ENCODE measurements at places on chromosomes 16 and 17.
A peak's percentile ranks its signal among the peaks of the same experiment; 100 is the strongest.

GRCh38 chr17:34269969-34270368, at the start of gene CCL7:
TSS of gene CCL7 (plus strand) at chr17:34270221. CDS start at chr17:34270291, 70 bp downstream.
- no peaks in the 10 kb centered on the region for H3K36me3 ChIP-seq
- no peaks in the 10 kb centered on the region for H3K27me3 ChIP-seq
- DNase-seq, result no peak
- H3K4me1 ChIP-seq, result no peaks in the 10 kb centered on the region

DNA sequence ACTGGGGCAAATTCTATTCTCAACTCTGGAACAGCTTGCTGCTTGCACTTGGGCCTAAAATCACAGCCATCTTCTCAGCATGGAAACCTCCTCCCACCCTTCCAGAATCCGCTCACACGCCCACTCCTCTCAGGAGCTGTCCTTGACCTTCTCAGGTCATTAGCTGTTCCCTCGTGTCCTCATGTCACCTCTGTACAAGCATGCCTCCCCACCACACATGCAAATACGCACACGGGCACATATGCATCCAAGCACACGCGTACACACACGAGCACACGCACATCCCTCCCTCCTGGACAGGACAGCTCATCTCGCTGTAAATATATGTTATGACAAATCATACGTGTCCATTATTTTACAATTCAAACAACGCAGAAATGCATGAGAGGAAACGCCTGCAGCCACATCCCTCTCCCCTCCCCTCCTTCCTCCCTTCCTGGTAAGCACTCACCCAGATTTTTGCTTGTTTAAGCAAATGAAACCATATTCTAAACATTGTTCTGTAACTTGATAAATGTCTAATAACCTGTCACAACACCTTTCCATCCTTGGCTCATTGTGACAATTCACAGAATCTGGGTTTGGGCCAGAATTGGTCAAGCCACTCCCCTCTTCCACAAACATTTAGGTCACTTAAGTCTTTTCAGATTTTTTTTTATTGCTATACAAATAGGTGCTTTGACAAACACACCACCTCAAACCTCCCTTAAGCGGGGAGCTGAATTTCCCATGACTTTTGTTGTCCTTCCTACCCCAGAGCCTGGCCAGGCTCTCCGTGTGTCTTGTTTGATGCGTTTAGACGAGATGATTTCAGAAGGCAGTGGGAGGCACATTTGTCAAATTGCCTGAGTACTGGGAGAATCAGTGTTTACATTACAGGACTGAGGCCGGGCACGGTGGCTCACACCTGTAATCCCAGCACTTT, 41.7 kb downstream of the DNAH17 start:
- H3K4me3 ChIP-seq, result no peak overlapping the region
- H3K4me1 ChIP-seq, result no peaks in the 10 kb centered on the region
- H3K27me3 ChIP-seq, result no peaks in the 10 kb centered on the region
- no peak for DNase-seq

DNA sequence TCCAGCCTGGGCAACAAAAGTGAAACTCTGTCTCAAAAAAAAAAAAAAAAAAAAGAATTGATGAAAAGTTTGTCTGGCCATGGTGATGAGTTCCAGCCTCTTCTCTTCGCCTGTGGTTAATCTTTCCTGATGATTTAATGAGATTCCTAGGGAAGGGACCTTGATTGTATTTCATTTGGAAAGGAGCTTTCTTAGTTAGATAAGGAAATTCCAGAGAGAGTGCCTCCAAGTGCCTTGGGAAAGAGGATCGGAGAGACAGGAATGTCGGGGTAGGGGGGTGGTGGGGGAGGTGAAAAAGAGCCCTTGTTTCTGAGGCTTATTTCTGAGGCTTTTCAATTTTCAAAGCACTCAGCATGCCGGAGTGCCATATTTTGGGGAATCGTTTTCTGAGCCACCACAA, 93.2 kb upstream of the SIAH1 start:
- H3K36me3 ChIP-seq, result no peaks in the 10 kb centered on the region
- DNase-seq, result no peak
- H3K4me1 ChIP-seq, result no peaks in the 10 kb centered on the region
- no peak overlapping the region for H3K27ac ChIP-seq
- H3K4me3 ChIP-seq, result no peak overlapping the region

GRCh38 chr16:88057656-88058055, 106.4 kb downstream of the BANP start:
- H3K27me3 ChIP-seq, result no peaks in the 10 kb centered on the region
- no peak overlapping the region for H3K4me3 ChIP-seq
- no peak for DNase-seq

DNA sequence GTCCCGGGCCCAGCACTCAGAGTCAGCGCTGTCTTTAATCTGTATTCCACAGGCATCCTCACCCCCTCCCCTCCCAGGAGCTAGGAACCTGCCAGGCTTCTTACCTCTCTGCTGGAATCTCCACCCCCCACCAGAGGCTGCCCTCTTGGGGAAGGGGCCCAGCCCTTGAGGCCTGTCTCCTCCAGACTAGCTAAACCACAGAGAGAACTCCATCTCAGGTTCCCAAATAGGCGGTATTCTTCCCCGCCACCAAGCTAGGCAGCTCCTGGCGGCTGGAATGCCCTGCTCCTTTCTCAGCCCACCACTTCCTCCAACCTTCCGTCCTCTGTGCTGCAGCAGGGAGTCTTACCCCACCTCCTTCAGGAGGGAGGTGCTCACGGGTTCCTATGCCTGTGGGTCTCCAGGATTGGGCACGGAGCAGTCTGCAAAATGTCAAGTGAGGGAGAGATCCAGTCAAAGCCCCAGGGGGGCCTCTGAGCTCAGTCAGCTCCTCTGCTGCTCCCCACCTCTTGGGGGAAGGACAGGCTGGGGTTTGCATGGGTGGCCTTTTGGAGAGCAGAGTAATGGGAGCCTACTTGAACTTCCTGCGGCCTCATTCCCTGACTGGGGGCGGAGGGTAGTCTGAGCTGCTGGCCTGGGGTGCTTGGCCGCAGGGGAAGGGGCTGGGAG, 55.7 kb downstream of the SREBF1 start:
- H3K4me3 ChIP-seq, result peak overlapping the region; percentile 58
- H3K27me3 ChIP-seq, result no peaks in the 10 kb centered on the region
- peak; percentile 81 for DNase-seq
- no peaks in the 10 kb centered on the region for H3K36me3 ChIP-seq
- peaks cover 13% of the 10 kb centered on the region for H3K4me1 ChIP-seq

GRCh38 chr17:20103454-20104446, 94.6 kb downstream of the SPECC1 start:
- H3K4me1 ChIP-seq, result no peaks in the 10 kb centered on the region
- no peak overlapping the region for H3K27ac ChIP-seq
- H3K36me3 ChIP-seq, result no peaks in the 10 kb centered on the region
- DNase-seq, result no peak
- H3K4me3 ChIP-seq, result no peak overlapping the region

DNA sequence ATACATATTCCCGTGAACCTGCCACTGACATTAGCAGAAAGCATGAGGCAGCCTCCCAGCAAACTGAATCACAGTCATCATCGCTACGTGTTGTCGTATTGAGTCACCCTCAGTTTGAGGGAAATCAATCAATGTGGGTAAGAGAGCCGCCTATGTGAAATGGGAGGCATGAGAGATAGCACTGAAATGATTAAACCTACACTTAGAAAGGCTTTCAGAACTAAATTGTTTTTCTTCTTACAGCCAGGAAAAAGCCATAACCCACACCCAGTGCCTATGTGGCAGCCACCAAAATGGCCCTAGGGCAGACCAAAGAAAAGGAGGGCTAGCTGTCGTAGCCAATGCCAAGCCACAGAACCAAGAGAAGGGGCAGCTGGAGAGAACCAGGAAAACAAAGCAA, 90.5 kb downstream of the ADAMTS18 start:
- H3K27ac ChIP-seq, result no peak overlapping the region
- no peaks in the 10 kb centered on the region for H3K36me3 ChIP-seq
- no peaks in the 10 kb centered on the region for H3K4me1 ChIP-seq
- no peak overlapping the region for H3K4me3 ChIP-seq
- H3K27me3 ChIP-seq, result no peaks in the 10 kb centered on the region
- DNase-seq, result no peak

- no peak for DNase-seq
- H3K36me3 ChIP-seq, result peaks cover 32% of the 10 kb centered on the region
- H3K27ac ChIP-seq, result peak overlapping the region; percentile 14
These were observed 8.5 kb downstream of the TUBG1 start for GRCh38 chr17:42617956-42618431.

- no peak overlapping the region for H3K27ac ChIP-seq
- no peaks in the 10 kb centered on the region for H3K4me1 ChIP-seq
- H3K4me3 ChIP-seq, result no peak overlapping the region
These were observed 17.0 kb upstream of the ABCA8 start for GRCh38 chr17:68972119-68972704.

All from tibial artery (tissue), 4 donors.